ENCODE measurements at places on chromosomes 2 and 18.

- DNase-seq, result no peak
These were observed 113.2 kb downstream of the COL6A3 start for GRCh38 chr2:237300739-237301138.

- DNase-seq, result no peak
These were observed 2.9 kb downstream of the RETREG2 start for GRCh38 chr2:219180961-219181360.

DNA sequence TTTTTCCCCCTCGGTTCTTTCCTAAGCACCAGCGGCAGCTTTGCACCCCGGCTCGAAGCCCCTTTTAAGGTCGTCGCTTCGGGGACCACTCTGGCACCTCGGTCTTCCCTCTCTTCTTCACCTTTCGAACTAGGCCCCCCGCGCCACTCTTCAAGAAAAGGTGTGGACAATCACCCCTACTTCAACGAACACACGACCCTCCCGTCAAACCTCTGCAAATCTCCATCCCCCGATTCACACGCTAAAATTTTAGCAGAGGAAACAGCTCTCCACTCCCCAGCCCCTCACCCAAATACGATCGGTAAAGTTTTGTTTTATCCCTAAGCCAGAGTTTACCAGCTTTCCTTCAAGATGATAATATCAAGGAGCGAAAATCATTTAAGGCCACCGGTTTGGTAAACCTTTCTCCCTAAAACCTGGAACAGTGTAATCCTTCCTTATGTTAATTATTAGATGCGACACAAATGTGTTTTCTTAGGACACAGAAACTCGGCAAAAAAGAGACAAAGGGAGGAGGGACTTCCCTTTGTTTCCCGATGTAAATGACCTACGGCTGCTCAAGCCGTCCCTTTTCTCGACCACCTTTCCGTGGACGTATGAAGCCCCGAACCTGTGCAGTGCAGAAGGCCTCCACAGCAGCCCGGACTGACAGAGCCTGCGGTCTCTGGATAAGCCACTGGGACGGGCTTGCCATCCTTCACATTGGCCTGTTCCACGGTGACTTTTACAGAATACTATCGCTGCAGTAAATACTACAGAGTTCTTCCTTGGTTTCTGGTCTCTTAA, 85.2 kb downstream of the RBMS1 start:
- DNase-seq, result no peak

DNA sequence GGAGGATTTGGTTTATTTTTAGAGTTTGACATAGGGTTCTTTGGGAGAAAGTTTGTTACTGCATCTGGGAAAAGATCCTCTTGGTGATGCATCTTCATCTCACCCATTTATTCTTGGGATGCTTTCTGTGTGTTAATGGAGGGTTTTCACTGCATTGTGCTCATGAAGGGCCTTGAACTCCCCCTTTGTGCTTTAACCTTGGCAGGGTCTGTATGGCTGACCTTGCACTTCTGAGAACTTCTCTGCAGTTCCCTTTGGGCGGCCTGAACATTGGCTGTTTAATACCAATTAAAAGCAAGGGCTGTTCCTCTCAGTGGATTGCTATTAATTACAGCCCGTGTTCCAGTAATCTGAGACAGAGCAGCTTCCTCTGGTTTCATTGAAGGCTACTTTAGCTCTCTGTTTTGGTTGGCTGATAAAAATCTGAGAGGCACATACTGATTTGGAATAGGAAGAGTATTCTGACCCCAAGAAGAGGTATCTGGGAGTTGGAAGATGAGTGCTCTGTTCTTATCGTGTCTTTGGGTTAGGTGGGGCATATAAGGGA, 37.5 kb downstream of the FMNL2 start:
- DNase-seq, result no peak

DNA sequence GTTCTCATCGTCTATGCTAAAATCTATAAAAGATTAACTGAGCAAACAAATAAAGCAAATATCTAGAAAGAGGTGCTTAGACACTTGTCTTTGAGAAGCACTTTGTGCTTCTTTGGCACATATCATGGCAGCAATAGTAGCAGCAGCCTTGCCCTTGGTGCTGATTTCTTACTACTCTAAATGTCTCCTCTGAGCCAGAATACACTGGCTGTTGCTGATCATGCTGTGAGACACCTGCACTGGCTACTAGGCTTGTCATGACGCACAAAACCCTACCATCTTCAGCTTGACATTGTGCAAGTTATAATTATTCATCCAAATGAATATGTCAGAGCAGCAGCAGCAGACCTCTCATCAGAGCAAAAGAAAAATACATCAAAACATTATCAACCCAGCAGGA, 46.7 kb downstream of the FANCL start:
- no peak for DNase-seq

DNA sequence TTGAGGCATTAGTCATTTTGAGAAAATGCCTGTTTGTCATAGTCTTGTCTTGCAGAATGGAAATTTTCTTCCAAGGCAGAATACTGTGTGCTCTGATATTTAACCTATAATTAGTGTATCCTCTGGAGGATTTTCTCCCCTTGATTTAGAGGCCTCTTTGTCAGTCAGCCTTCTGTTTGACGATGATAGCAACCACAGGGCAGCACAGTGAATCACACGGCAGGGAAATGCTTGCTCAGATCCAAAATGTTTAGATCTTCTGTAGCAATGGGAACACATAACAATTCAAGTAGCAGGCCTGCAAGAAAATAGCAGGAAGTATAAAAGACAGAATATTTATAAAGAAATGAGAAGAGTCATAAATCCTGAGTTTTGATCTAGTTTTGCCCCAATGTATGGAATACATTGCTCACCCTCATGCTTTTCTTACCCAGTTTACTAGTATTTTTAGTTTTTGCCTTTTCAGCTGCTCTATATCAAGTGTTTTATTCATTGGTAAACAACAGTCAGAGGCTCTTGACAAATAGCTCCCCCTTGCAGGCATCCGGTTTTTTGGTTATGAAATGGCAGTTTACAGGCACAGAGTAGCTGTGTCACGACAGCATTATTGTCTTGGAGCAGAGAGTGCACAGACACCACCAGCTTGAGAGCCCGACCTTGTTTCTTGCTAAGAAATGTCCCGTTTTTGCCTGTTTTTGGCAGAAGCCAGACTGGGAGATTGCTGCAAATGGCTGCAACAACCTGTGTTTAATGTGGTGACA, 185.1 kb downstream of the MYO3B start:
- peak; percentile 7 for DNase-seq

GRCh38 chr2:3453190-3453999, 65.9 kb downstream of the ADI1 start:
- no peak for DNase-seq

DNA sequence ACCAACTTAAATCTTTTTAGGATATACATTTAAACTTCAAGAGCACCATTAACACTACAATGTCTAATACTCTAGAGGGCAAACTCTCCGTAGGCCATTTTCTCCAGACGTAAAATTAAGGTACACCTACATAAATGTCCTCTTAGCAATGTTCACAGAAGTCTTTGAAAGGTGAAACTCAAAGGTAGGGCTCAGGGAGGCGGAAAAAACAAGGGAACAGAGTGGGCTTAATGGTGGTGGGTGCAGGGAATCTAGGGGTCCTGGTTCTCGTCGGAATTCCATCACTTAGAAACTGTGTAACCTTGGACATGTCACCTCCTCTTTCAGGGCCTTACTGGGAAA, 668 bp downstream of the NFU1 start:
- no peak for DNase-seq

DNA sequence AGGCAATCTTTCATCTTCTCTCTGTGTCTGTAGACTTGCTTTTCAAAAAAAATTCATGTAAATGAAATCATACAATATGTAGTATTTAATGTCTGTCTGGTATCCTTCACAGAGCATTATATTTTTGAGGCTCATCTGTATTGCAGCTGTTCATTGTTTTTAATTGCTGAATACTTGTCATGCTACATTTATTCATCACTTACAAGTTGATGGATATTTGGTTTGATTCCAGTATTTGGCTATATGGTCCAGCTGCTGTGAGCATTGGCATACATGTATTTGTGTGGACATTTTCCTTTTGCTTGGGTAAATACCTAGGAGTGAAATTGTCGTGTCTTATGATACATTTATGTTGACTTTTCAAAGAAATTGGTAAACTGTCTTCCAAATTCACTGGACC, 441.4 kb downstream of the DCDC2C start:
- DNase-seq, result no peak

DNA sequence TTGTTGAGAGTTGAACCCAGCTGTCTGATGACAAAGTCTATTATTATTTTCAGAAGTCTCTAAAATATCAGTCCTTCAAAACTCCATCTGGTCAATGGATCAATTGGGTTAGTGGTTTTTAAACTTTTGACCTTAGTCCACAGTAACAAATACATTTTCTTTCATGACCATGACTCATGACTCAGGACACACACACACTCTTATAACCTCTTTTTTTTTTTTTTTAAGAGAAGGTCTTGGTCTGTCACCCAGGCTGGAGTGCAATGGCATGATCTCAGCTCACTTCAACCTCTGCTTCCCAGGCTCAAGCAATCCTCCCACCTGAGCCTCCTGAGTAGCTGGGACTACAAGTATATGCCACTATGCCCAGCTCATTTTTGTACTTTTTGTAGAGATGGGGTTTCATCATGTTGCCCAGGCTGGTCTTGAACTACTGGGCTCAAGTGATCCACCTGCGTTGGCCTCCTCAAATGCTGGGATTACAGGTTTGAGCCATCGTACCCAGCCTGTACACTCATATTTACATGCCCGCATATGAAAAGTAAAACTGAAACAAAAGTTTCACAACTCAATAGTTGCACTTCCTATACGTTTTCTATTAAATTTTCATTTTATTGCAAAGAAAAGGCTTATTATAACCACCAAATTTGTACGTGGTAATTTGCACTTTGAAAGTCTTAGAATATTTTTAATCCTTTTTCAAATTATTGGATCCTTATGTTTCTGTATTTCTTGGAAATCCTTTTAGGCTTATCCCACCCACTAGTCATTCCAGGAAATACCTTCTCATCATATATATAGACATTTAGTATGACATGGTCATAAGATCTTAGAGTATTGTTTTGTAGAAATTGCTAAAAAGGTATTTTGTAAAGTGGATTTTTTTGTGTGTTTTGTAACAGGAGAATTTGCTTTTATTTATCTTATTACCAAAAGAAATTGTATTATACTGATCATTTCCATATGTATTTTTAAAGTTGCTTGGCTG, 199.0 kb downstream of the LPIN1 start:
- DNase-seq, result no peak

DNA sequence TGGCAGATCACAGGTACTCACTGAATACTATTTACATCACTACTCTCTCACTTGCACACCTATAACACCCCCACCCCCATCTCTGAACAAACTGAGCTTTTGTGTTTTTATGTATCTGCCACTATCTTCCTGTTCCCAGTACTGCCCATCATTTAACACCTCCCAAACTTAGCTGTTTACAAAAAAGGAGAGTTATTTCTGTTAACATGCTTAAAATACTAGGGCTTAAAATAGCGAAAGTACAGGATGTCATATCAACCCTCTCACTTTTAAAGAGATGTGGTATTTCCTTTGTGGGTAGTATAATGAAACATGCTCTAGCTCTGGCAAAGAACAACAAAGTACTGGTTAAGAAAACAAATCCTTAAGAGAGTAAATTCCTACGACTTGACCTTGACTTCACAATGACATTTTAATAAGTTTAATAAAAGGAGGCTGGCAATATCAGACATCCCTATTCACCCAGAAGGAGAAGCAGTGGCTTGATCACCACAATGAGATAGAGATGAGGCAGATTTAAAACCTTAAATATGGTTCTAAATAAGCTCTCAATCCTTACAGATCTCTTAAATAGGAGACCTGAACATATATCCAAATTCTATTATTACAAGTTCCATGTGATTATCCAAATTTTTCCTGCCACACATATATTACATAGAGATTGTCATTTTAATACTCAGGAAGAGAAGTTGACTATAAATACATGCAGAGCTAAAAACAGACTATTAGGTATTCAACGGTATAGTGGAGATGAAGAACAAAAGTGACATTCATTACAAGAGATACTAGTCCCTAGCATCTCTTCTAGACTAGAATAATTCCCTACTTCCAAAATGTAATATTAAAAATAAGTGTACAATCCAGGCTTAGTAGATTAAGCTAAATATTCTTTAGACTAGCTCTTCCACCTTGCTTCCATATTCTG, 36.9 kb downstream of the TRAK2 start:
- DNase-seq, result no peak

GRCh38 chr2:149740490-149740889, 152.9 kb upstream of the MMADHC start:
- no peak for DNase-seq

DNA sequence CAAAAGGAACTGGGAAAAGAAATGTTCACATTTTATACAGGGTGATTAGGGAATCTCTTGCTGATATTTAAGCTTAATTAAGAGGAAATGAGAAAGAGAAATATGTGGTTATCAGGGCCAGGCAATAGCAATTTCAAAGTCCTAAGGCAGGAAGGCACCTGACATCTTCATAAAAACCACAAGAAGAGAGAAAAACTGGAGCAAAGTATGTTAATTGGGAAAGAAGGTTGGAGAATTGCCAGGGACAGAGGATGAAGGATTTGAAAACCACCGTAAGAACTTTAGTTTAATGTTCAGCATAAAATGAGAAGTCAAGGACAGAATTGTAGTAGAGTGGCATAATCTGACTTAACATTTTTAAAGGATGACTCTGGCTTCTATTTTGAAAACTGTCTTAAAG, 691.8 kb upstream of the NRXN1 start:
- DNase-seq, result no peak

DNA sequence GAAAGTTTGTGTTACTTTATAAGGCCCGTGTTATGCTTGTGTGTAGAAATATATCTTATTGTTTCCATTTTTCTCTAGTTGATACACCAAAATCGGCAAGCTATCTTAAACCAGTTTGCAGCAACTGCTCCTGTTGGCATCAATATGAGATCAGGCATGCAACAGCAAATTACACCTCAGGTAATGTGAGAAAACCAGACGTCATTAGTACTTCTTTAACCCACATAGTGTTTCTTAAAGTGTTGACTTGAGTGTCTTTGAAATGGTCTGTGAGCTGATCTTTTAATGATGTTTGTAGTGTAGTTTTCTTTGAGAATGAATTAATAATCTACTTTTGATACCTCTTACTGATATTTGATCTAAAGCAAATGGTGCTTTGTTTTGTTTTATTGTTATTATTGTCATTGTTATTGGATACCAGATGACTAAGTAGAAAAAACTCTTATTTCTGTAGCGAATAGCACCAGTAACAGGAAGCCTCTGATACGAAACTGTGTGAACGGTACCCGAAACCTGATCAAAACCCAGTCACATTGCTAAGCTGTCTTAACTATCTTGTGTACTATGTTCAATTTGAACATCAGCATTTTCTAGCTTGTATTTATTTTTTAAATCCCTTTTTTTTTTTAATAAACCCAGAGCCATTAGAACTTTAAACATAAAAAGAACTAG, 53.7 kb downstream of the PTRHD1 start:
- no peak for DNase-seq

DNA sequence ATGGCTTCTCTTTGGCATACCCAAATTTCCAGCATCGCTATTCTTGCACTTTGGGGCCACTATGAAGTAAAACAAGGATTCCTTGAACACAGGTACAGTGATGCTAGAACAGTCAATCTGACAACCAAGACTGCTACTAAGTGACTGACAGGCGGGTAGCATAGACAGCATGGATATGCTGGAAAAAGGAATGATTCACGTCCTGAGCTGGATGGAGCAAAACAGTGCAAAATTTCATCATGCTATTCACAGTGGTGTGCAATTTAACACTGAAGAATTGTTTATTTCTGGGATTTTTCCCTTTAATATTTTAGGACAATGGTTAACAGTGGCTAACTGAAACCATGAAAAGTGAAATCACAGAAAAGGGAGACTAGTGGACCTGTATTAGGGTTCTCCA, 1511.2 kb upstream of the ZEB2 start:
- DNase-seq, result no peak
